ENCODE measurements at places on chromosomes 12 and 14.

DNA sequence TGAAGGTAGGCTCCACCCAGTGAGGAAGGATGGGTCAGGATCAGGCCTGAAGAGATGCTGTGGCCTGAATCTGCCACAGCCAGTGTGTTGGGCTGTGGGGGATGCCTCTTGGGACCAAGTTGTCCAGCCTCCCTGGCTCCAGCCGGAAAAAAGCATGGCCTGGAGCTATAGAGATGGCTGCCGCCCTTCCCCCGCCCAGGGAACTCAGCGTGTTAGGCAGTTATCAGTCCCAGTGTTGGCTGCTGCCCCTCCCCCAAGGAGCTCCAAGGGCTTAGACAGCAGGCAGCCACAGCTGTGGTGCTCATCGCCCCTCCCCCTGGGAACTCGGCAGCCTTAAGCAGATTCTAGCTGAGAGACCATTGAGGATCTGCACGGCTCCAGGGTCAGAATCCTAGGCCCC, 158.0 kb downstream of the CAPZA3 start:
- no peak for DNase-seq

DNA sequence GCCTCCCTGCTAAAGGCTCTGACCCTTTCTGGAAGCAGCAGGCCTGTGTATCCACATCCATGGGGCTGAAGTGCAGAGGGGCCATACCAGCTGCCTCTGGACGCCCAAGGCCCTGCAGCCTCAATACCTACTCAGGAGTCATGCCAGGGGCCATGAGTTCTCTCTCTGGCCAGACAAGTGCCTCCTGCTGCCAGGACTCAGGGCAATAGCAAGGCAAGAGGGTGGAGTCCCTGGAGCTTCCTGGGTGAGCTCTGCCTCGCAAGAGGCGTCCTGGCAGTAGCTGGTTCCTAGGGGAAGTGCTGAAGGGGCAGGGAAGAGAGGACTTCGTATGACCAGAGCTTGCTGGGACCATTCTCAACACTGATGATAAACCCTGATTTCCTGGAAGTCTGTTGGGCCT, 10.9 kb upstream of the ENDOU start:
- DNase-seq = no peak

DNA sequence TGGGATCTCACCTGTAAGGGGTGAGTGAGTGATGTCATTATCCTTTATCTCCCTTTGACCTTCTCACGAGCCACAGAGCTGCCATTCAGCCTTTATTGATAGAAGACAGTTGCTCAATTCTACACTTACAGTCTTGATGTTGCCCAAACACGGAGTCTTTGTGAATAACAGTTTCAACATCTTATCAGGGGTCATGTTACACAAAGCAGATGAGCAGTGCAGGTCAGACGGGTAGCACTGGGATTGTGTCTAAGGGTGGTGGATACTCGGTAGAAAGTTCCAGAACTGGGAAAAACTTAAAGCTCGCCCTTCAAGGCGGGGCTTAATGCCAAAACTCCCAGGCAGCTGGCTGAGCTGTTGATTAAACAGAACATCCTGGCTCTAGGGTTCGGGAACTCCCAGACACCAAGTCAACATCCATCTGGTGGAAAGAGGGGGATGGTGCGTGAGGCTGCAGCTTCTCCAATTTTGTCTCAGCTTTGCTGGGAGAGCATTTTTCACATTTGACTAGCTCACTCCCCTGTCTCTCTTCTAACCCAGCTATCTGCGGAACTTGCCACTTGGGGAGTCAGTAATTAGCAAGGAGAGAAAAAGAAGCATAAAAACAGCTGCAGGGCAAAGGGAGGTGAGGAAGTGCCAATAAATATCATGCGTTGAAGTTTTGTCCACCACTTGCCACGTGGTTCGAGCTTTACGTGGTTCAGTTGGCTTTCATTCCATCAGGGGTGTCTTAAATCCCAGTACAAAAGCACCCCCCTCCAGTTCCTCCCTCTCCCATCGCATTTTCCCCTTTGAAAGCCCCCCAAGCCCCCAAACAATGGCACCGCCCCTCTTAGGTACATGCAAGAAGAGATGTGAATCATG, 31.0 kb downstream of the FOXN4 start:
- DNase-seq = no peak

DNA sequence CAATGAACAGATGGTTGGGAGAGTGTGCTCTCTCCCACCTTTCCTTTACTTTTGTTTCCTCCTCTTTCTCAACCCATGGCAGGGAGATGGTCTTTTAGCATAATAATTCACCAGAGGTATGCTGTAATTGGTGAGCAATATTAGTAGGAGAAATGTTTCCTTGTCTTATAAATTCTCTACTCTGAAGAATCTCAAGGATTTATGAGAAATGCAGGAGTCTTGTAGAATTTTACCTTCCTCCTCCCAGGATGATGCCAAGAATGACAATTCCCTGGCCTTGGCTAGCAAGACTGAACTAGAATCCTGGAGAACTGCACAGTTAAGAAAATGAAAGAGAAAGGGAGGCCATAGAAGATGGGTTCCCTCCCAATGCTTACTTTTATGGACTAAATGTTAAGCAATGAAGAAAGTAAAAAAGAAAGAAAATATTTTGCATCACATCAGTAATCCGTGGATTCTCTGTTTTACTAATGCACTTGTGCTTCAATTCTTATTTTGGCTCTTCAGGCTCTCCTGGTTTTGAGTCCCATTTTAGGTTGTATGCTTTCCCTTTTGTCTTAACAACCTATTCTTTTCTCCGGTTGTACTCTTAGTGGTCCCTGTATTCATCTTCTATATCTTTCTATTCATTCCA, 192.9 kb upstream of the GARIN6 start:
- no peak for DNase-seq

DNA sequence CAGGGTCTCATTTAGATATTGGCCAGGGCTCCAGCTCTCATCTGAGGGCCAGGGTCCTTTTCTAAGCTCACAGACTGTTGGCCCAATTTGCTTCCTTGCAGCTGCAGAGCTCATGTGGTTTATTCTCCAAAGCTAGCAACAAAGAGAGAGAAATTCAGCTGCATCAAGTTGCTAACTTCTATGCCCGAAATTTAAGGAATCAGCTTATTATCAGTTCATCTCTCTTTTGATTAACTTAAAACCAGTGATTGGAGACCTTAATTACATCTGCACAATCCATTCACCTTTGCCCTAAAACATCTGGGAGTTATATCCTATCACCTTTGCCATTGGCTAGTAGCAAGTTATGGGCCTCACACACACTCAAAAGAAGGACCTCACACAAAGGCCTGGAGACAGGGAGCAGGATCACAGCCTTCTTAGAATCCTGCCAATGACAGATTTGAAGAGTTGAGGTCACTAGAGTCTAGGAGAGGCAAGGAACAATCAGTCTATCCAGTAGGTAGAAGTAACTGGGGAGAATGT, 258.8 kb upstream of the GARIN6 start:
- DNase-seq = no peak

DNA sequence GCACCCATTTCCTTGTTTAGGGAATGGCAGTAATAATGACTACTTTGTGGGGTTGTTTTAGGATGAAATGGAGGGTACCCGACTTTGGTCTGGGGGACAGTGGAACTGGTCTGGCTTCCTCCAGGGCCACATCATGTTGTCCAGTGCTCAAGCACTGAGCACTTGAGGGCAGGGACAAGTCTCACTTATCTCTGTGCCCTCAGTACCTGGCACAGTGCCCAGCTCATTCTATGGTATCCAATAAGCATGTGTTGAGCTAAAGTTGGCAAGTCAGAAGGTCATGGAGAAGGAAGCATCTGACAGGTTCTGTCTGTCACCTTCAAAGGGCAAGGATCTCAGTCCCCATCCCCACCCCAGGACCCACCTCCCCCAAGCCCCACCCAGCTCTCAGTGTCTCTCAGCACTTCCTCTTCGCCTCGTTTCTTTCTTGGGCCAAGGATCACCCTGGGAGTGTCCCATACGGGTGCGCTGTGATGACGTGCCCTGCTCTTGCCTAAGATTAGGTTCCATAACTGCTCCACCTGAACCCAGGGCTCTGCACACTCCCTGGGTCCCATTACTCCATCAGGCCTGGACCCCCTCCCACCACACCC, 24.3 kb upstream of the TMEM106C start:
- no peak for DNase-seq

GRCh38 chr14:21025371-21026273, 761 bp upstream of the NDRG2 start:
- DNase-seq = no peak

- no peak for DNase-seq
These were observed 21.8 kb upstream of the KRT8 start for GRCh38 chr12:52926596-52927234.

DNA sequence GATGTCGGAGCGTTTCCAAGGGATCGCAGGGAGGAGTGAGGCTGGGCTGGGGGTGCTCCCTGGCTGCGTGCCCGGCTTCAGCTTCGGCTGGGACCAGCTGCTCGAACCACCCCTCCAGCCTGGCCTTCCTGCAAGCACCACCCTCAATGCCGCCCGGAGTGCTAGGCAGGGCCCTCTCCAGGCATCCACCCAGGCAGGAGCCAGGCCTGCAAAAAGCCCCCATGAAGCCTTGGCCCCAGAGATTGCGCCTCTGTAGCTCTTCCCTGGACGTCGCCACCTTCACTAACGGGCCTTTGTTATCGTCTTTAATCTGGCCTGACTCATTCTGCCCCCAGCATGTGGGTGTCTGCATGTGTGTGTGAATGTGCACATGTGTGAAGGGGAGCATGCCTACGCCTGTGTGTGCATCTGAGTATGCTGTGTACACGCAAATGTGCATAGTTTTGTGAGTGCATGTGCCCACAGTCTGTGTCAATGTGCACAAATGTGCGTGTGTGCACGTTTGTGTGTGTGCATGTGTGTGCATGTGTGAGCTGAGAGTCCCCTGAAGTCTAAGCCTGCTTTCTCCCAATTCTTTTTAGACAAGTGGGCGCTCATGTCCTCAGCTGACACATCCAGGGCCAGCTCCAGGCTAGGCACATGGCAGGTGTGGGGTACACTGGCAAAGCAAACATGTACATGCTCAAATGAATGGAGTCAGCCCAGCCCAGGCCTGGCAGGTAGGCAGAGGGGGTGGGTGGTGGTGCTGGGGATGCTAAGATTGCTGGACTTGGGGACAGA, 195.4 kb upstream of the C14orf180 start:
- peak; percentile 7 for DNase-seq

DNA sequence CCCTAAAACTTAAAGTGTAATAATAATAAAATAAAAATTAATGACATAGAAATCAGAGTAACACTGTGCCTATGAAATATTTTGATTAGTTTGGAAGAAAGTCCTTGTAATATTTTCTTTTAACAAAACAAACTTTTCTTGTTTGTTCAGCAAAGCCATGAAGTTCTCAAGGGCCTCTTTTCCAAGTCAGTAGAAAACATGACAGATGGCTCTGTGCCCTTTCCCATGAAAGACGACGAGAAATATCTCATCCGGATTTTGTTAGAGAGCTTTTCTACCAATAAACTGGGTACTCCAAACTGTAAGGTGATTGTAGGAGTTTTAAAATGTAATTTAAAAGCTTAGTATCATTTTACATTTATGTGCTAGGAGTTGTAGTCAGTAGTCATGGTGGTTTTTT, 54.5 kb upstream of the ASPG start:
- DNase-seq = no peak

DNA sequence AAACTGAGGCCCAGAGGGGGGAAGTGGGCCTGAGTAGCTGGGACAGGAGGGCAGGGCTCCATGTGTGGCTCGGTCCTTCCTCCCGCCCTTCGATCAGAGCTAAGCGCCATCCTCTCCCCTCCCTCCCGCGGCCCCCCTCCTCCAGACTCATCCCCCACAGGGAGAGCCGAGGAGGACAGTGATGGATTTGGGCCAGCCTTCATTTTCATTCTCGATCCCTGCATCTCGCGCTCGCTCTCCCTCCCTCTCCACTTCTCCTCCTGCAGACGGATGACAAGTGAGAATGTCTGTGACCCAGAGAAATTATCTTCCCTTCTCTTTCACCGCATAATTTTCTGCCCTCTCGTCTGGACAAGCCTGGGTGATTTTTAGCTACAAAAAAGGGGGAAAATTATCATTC, 183.3 kb downstream of the RBM19 start:
- no peak for DNase-seq

GRCh38 chr14:68766299-68767247, 26.3 kb downstream of the ZFP36L1 start:
- DNase-seq = peak; percentile 36

- DNase-seq = no peak
These were observed 454.9 kb downstream of the LRIG3 start for GRCh38 chr12:58465418-58465817.

DNA sequence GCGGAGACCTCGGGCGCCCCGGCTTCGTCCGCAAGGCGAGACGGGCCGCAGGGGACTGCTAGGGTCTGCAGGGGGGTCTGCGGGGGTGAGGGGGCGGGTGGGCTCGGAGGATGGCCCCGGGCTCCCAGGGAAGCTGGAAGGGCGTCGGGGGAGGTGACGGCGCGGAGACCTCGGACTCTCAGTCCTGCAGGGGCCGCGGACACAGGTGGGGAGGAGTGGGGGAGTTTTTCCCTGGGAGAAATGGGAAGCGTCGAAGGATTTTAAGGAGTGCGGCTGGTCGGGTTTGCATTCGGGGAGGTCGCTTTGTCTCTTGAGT, 25.9 kb downstream of the ZBTB42 start:
- no peak for DNase-seq

GRCh38 chr12:40643506-40643905, 48.7 kb upstream of the CNTN1 start:
- DNase-seq = no peak

GRCh38 chr14:31939934-31940333, 137.2 kb upstream of the ARHGAP5 start:
- DNase-seq = no peak

GRCh38 chr12:1205512-1206060, 214.6 kb downstream of the ERC1 start:
- DNase-seq = no peak

DNA sequence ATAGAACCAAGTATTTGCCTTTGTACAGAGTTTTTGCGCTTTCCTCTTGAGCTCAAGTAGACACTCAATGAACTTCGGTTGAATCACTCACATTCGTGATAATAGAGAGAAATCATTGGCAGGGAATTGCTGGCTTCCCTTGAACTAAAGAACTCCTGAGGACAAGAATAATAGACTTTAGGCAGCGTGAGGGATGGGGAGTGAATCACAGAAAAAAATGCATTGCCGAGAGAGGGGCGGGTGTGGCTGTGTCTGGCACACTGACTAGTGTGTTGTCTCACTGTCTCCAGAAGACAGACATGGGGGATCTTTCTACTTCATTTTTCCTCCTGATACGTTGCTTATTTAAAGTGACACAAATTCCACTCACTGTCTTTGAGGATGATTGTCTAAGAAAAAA, 805.2 kb downstream of the BCL11B start:
- no peak for DNase-seq

GRCh38 chr14:63757211-63757610, 29.3 kb upstream of the SGPP1 start:
- DNase-seq = no peak

DNA sequence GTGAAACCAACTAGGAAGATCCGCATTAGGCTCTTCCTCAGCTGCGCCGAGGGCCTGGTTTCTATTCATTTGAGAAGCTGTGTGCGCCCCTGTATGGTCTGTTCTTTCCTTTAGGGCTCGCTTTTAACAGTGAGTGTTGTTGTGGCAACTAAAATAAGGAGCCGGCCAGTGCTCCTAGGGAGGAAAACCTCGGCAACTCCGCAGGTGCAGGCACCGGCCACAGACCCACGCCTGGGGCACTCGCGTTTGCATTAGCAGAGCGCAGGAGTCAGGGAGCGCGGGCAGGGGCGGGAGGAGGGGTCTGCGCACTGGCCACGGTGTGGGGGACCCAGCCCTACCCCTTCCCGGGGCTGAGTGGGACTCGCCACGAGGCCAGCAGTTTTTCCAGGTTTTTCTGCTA, 50.5 kb downstream of the STX2 start:
- no peak for DNase-seq

Data from activated CD4-positive, alpha-beta T cell treated with anti-CD3 and anti-CD28 coated beads for 36 hours (primary cell).